ENCODE measurements at places on chromosomes 2 and 18.

GRCh38 chr2:157319795-157320194 lies 5.8 kb downstream of the ERMN start:
- no peak for DNase-seq

- no peak for DNase-seq
Measured at GRCh38 chr2:233714121-233714520, 1.4 kb downstream of the UGT1A5 start.

GRCh38 chr2:48459921-48460320 lies 70.0 kb upstream of the STON1 start:
- DNase-seq: no peak

DNA sequence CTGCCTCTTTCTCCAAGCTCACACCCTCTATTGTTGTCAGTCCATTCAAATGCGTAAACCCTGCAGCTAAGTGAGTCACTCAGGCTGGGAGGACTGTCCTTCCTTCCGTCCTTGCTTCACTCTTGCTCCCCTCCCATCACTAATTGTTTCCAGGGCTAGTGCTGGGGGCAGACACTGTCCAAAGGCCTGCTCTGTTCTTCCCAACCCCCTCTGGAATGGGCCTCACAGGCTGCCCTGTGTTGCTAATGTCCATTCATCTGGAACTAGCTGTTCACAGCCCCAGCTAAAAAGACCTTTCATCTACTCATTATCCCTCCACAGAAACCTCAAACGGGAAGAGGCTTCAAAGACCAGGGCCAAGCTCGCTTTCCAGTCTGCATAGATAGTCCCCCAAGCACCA lies 31.9 kb upstream of the NRP2 start:
- no peak for DNase-seq

- no peak for DNase-seq
Measured at GRCh38 chr2:86697551-86698104, 22.5 kb upstream of the RMND5A start.

- no peak for DNase-seq
Measured at GRCh38 chr2:240650254-240650965, 25.1 kb downstream of the GPR35 start.

- DNase-seq: no peak
Measured at GRCh38 chr18:38586327-38586726, 1020.7 kb upstream of the CELF4 start.

GRCh38 chr18:23388357-23388756 lies 64.7 kb upstream of the RIOK3 start:
- DNase-seq: no peak

- DNase-seq: peak; percentile 27
Measured at GRCh38 chr2:86764661-86765309, 25.9 kb downstream of the CD8A start.

DNA sequence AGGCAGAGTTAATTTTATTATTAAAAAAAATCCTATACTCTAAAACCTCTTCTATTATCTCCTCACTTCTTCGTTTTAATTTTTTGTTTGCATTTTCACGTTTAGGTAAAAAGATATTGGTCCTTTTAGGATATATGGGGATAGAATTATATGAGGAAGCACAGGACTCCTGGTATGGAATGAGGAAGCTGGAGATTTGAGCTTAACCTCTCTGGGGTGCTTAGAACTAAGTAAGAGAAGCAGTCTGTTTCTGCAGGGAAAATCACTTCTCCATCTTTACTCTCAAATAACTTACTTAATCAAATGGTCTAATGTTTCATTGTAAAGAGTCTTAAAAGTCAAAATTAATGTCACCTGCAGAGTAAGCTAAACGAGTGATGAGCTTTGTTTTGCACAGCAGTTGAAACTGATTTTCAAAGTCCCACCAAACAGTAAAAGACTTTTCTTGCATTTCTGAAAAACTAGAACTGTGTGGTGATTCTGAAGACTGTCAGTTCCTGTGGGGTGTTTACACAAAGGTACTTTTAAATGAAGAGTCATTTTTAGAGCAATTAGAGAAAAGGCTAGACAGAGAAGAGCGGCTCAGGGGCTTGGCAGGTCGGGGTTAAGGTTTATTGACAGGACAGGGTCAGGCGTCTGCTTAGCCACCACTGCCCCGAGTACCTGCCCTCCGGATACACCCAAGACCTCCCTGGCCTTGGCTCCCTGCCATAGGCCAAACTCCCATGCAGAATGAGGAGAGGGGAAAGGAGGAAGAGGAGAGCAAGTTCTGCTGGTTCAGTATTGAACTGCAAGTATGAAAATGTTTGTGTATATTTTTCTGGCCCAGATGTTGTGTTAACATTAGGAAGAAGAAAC lies 21.6 kb downstream of the METAP1D start:
- DNase-seq: no peak

DNA sequence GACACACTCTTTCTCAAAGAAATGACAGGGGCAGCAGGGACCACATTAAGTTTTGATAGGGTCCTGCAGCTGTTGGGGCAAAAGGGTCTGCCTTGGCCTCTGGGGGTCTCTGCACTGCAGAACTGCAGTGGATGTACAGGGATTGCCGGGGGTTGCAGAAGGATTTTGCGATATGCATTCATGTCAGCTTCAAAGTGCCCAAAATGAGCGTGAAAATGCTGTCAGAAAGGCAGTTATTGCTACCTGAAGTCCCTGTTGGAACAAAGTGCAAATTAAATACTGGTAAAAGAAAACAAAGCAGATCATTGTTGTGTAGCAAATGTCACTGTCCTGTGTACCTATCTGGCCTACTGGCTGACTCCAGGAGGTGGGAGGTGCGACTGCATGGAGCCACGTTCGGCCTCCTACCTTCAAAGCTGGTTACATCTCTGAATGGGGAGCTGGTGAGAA lies 78.8 kb upstream of the MAP4K3 start:
- DNase-seq: no peak

- peak; percentile 94 for DNase-seq
Measured at GRCh38 chr2:7905756-7906155, 776.1 kb upstream of the ID2 start.

- DNase-seq: no peak
Measured at GRCh38 chr18:45589356-45590035, 25.8 kb upstream of the SLC14A2 start.

DNA sequence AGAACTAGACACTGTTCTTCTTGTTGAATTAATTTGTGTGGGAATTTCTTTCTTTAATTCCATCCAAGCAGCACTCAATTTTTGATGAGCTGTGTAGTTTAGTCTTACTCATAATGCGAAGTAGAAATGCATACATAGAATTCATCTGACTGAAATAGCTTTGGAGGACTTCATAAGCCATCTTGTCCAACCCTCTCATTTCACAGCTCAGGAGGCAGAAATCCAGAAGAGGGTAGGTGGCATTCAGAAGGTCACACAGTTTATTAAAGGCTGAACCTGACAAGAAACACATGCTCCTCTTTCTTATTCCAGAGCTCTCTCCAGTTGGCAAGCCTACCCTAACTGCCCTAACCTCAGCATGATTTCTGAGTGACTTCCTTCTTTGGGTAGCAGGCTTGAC lies 169.2 kb upstream of the NOSTRIN start:
- DNase-seq: no peak

DNA sequence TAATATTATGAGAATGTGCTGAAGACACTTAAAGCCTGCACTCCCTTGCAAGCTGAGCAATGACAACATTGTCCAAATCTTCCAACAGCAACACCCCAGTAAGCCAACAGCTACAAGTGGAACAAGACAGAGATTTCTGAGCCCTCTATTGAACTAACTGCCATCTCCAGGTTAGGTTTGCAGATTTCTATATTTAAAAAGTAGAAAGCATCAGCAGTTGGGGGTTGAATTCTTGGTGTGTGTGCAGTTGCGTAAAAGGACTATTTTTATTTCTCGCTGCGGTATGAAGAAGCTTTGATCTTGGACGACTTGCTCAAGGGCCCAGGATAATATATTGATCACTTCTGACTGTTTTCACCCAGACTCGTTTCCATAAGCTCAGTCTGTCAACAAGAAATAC lies 106.2 kb upstream of the ZFP36L2 start:
- DNase-seq: no peak

DNA sequence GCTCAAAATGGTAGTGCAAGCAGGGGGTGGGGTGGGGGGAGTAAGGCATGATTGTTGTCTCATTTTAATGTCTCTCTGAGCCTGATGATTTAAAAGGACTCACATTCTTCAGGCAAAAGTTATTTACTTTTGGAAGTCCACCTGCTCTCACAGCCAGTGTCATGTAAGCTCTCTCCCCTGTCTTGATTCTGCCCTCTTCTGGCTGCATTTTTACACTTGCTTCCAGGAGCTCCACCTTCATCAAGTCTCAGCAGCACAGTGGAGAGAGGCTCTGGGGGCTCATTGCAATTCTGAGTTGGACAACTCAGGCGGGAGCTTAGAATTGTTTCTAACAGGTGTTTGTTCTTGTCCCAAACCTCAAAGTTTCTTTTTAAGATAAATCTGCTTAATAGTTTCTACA lies 39.2 kb downstream of the GNAL start:
- DNase-seq: peak; percentile 57

DNA sequence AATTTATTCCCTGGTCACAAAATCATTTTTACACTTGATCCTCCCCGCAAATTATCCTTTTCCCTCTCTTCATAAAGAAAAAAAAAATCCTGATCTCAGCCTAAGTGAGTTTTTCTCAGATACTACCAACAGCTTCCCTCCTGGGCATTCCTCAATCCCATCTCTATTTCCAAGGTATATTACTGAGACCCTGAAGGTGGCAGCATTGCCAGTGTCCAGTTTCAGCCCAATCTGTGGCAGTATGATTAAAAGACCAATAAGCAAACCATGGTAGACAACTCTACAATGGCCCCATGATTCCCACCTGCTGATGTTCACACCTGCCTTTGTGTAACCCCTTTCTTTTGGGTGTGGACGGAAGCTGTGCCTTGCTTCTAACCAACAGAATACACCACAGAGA lies 45.1 kb downstream of the CCDC93 start:
- no peak for DNase-seq

- DNase-seq: no peak
Measured at GRCh38 chr2:105738658-105739241, 6.0 kb upstream of the NCK2 start.

- DNase-seq: peak; percentile 93
Measured at GRCh38 chr2:227766373-227766883, 20.7 kb downstream of the SCYGR8 start.

GRCh38 chr2:177271981-177272666 lies 7.6 kb upstream of the NFE2L2 start:
- DNase-seq: no peak

DNA sequence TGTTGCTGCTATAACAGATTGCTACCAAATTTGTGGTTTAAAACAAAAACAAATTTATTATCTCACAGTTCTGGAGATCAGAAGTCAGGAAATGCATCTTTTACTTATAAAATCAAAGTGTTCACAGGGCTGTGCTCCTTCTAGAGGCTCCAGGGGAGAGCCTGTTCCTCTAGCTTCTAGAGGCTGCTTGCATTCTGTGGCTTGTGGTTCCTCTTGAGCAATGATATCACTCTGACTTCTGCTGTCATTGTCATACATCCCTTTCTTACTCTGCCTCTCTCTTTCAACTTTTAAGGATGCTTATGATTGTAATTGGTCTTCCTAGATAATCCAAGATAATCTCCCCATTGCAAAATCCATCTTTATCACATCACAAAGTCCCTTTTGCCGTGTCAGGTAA lies 6.1 kb upstream of the DCC start:
- DNase-seq: no peak

DNA sequence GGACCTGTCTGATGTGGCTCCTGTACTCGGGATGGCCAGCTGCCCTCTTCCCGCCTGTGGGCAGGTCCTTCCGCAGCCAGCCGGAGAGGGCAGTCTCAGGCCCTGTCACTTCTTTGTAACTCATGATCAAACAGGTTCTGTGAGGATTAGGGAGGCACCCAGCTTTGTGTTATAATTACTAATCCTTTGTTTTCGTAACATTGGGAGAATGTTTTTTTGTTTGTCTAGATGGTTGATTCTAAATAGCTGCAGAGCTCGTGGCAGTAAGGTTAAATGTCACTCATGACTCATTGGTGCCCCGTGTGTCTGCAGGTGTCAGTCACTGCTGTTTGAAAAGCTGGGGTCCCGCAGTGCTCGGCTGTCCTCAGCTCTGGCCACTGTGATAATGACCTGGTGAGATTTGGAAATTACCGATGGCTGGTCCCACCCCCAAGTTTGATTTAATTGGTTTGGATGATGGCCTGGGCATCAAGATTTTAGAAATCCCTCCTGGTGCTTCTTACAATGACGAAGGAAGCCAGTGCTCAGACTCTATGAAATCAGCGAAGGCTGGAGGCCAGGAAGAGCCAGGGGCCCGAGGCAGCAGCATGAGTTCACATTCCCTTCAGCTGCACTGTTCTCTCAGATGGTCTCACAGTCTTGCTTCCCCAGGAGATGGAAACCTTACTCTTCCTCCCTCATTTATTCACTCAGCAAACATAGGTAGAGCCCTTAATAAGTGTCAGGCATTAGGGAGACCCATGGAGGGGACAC lies 172.8 kb downstream of the VAPA start:
- no peak for DNase-seq

DNA sequence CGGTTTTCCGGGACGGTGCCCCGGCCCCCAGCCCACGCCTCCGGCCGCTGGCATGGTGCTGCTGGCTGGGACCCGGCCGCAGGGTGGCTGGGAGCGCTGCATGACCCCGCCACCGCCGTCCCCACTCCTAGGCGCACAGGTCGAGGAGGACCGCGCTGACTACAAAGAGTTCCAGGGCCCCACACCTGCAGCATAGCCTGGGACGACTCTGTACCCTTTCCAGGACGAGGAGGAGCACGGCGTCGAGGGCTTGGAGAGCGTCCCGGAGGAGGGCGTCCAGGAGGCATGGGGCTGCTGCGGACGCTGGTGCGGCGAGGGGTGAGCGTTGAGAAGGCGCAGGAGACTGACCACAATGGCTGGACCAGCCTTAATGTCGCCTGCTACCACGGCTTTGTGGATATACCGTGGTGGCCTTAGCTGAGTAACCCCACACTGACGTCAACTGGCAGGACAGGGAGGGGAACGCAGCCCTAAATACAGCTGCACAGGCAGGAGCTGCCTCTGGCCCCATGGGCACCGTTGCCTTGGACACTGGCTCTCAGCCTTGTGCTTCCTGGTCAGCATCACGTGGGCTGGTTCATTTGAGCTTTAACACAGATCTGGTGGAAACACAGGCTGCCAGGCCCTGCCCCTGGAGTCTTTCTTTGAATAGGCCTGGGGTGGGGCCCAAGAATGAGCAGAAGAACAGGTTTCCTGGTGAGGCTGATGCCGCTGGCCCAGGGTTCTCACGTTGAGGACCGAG lies 40.9 kb upstream of the TRIM43B start:
- no peak for DNase-seq

DNA sequence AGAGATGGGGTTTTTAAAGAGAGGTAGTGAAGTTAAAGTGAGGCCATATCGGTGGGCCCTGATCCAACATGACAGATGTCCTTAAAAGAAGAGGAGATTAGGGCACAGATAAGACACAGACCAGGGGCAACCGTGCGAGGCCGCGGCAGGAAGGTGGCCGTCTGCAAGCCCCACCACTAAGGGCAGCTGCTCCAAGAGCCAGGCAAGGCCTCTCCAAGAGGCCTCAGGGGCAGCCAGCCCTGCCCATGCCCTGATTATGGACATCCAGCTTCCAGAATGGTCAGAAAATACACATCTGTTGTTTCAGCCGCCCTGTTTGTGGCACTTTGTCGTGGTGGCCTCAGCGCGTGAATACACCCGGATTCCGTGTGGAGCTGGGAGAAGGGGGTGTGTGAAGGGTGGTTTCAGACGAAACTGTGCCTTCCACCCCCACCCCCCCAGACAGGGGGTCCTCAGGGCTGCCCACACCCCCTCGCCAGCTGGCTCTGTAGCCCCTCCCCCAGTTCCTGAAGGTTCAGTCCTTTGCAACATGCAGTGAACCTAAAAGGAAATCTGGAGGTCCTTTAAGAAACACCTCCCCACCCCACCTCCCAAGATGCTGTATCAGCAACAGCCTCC lies 74.1 kb upstream of the SMAD7 start:
- no peak for DNase-seq
